ENCODE measurements at places on chromosomes 1 and 21. TPM values are rescaled to one million over a fixed set of nuclear protein-coding genes. Genes with fewer than 3 reads are reported as not detected.

The BNIPL gene
- 0.27 TPM for total RNA-seq

The CYP2J2 gene
- 1.0 TPM for total RNA-seq

The UMODL1 gene
- not detected for total RNA-seq

The OR2T34 gene
- not detected for total RNA-seq

The SLC1A7 gene
- not detected for total RNA-seq
